ENCODE measurements at places on chromosomes 4 and X.
A peak's percentile ranks its signal among the peaks of the same experiment; 100 is the strongest.

GRCh38 chr4:187128976-187129375 lies 405.3 kb upstream of the FAT1 start:
- peak; percentile 40 for DNase-seq

DNA sequence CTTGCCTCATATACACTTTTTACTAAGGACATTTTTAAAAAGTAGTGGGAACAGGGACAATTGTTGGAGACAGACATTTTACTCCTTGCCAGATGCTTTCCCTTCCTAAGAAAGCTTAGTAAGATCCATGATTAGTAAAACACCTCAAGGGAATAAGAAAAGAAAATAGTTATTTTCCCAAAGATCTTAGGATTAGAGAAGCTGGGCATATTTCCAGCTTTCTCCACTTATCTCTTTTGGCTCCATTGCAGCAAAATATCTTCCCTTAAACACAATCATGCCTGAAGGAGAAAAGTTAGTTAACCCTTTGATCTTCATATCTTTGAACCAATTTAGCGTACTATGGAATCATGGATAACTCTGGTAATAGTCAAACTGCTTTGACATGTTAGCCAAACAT lies 257.9 kb downstream of the PCDH18 start:
- peak; percentile 28 for DNase-seq

- no peak for DNase-seq
Measured at GRCh38 chrX:150160656-150161055, 202.5 kb upstream of the MAMLD1 start.

DNA sequence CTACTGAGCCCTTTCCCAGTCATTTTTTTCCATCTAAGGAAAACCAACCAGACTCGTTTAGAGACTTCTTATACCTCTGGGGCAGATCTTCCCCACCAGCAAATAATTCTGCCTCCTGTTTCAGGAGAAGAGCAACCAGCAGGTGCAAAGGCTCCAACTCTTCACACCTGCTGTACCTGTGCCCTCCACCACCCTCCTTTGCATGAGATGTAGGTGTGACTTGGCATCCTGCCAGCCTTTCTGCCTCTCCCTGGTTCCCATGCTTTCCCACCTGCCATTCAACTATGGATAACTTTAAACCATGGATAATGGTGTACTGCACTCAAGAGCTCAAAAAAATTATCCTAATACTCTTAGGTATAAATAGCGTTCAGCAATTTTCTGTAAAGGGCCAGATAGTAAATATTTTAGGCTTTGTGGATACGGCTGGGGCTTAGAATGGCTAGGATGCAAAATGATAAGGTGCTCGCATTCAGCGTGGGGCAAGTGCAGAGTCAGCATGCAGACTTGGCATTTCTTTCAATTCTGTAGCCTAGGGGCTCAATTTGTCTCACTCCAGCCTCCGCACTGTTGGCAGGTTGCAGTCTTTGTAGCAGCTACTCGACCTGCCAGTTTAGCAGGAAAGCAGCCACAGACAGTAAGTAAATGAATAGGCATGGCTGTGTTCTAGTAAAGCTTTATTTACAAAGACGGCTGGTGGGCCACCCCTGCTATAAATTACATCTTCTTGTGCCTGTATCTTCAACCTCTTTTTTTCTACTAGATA lies 79.8 kb downstream of the HCCS start:
- DNase-seq = no peak

- no peak for DNase-seq
Measured at GRCh38 chrX:45888518-45888917, 656.7 kb downstream of the ZNF674 start.

GRCh38 chr4:32840461-32841189 lies 2120.5 kb downstream of the PCDH7 start:
- no peak for DNase-seq

- DNase-seq = no peak
Measured at GRCh38 chrX:31893525-31893924, 821.7 kb upstream of the FTHL17 start.

DNA sequence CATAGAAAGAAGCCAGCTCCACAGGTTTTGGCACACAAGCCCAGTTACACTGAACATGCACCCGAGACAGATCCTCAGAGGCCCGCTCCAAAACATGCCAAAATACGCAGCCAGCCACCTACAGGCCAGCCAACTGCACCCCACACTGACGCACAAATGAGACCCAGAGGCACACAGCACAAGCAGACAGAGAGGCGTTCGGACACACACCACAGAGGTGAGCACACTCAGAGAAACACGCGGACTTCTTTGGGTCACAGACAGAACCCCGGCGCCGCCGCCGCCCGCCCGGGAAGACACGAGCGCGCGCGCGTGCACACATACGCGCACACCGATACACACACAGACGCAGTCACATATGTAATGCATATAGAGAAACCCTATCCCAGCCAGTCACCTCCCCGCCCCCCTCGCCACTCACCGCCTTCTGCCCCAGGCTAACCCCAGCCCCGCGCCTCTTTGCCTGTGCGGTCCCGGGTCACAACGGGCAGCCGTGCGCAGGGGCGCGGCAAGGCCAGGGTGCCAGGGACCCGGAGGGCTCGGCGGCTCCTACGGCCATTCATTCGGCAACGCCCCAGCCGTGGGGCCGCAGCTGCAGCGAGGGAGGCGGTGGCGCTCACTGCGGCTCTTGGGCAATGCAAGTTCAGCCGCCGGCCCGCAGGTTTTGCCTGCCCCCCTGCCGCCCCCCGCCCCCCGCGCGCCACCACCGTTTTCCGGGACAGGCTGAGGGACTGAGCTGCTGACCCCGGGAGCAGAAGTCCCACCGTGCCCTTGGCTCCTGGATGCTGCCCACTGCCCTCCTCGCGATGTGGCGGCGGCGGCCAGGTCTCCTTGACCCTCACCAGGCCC lies 553 bp downstream of the SEPTIN6 start:
- DNase-seq = peak; percentile 42

DNA sequence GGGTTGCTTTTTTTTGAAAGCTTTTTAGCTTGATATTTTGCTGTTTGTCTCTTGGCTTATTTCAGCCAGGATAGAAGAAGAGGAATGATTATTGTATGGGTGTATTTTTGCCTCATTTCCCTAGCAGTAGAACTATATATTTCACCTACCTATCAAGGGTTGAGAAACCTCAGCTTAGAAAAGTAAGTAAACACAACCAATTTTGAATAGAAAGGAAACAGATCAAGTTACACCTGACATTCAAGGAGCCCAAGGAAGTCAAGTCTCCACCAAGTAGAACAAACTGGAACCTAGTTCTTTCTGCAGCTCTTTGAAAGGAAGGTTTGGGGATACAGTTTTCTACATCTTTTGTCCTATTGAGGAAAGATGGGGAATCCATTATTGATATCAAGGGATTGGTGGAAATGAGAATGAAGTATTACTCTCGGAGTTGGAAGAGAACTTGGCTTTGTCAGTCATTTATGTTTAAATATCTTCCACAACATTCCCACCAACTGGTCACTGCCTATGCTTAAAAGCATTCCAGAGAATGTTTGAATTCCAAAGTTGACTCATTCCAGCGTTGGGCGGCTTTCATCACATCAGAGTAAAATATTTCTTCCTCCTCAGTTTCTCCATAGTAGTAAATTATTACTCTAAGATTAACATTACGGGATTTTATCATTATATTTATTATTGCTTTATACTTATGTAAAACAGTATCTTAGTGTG lies 207.8 kb upstream of the CNKSR2 start:
- peak; percentile 67 for DNase-seq

GRCh38 chrX:30060718-30061117 lies 154.6 kb upstream of the MAGEB2 start:
- DNase-seq = peak; percentile 31

Measured in astrocyte of the hippocampus (primary cell).